SK-N-MC (cell line): ENCODE measurements at places on chromosomes 4 and X.

DNA sequence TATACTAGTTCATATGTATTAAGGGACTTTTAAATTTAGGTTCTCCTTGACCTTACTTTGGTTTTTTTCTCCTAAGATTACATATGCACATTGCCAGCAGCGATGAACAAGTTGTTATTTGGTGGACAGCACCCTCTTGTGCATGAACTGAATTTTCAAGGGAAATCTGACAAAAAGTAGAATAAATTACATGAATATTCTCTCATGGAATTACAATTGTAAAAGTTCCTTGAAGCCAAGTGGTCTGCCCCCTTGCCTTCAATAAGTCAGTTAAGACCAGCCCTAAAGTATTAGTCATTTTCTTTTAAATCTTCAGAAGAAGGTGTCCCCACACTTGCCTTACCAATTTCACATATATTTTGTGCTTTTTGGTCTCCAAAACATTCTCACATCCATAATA lies 30.7 kb upstream of the SMARCA5 start:
- DNase-seq = peak; percentile 42

- no peak for DNase-seq
Observed at GRCh38 chr4:166895771-166896170, 338.5 kb downstream of the SPOCK3 start.

DNA sequence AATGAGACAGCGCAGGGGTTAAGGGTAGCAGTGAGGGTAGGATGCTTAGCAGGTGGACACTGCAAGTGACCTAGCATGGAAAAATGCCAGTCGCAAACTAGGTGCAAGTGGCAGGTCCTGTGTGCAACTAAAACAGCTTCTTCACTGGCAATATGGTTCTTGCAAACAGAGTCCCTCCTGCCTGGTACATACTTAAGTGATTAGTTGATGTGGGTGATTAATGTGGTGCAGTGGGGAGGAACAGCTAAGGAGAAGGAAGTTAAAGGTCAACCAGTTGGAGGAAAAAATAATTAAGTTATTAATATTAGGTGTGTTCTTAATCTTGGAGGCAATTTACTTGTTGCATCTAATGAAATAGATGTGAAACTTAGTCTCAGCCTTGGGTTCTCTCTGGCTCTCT lies 121.6 kb upstream of the IGFBP7 start:
- no peak for DNase-seq

DNA sequence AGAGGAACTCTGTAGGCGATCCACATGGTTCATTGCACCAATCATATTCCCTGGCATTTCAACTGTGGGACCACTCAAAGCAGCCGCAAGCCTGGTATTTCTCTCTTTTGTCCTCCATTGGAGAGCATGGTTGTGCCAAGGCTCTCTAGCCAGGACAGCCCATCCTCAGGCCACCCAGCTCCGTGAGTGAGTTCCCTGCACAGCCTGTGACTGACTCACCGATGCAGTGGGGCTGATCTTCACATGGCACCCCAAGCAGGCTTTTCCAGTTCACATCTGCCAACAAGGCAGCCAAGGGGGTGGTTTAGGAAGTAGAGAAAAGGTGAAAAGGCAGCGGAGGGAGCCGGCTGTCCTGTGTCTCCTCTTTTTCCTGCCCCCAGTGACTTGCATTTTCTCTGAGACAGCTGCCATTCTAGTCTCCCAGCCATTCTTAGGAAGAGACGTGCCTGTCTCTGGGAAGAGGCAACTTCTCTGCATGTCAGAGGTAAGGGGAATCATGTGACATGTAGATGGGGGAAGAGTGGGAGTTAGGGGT lies 69.2 kb downstream of the MID1IP1 start:
- DNase-seq = no peak

GRCh38 chr4:170395773-170396172 lies 306.0 kb upstream of the AADAT start:
- no peak for DNase-seq

GRCh38 chr4:11615601-11616000 lies 186.9 kb upstream of the HS3ST1 start:
- DNase-seq = no peak

GRCh38 chr4:17544205-17544604 lies 29.2 kb downstream of the CLRN2 start:
- no peak for DNase-seq

GRCh38 chrX:8313844-8314243 lies 142.8 kb upstream of the VCX2 start:
- no peak for DNase-seq

DNA sequence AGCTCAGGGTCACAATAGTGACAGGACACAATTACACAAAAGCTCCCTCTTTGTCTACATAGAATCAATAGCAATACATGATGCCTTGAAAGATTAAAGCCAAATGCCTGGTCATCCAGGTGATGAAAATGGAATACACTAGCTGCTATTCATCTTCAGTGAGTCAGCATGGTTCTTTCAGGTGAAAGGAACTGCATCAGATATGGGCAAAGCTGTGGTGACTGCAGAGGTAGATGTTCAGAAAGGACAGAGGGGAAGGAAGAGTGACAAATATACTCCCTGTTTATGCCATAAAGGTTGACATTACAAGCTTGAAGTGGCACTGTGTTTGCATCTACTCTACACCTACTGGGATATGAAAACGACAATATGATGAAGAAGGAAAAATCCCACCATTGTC lies 20.0 kb upstream of the FTHL17 start:
- DNase-seq = no peak

DNA sequence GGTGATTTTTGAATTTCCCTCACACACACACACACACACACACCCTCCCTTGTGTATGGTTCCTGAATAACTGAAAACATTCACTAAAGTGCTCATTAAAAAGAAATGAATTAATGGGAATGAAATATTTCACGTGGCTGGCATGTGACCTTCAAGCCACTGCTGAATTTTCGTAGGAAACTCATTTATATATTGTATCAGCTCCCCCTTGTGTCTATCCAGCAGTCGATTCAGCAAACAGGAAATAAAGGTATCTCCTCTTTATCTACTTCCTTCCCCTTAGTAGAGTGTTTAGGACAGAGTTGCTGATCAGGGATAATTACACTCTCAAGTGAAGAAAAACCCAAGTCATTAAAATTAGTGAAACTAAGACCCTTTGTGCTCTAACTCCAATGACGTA lies 912.6 kb upstream of the LCORL start:
- no peak for DNase-seq

DNA sequence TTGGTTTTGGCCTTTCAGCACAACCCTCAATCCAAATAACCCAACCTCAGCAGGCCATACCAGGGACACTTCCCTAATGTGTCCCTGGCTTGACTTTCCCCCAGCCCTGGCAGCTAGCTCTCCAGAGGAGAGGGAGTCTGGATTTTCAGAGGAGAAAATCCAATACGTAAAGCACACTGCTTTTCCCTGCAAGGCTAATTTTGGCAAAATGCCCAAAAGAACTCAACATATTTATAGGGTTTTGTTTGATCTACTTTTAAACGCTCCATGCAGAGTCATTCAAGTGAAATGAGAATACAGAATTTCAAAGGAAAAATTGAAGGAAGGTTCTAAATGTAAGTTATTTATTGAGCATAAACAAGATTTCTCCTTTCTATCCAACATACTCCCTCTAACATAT lies 167.2 kb downstream of the SH3KBP1 start:
- DNase-seq = no peak

- no peak for DNase-seq
Observed at GRCh38 chr4:184383497-184384055, 90.8 kb downstream of the IRF2 start.

DNA sequence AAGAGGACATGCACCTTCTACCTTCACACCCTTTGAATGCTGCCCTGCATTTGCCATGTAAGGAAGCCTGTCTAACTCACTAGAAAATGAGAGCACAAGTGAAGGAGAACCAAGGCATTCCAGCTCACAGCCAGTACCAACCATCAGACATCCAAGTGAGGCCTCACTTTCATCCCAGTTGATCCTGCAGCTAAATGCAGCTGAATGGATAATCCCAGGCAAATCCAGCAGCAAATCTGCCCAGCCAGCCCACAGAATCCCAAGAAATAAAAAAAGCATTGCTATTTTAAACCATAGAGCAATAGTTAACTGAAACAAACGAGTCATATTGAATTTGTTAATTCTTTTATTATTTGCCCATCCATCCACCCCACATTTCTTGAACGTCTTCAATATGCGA lies 112.5 kb downstream of the C4orf33 start:
- DNase-seq = no peak

DNA sequence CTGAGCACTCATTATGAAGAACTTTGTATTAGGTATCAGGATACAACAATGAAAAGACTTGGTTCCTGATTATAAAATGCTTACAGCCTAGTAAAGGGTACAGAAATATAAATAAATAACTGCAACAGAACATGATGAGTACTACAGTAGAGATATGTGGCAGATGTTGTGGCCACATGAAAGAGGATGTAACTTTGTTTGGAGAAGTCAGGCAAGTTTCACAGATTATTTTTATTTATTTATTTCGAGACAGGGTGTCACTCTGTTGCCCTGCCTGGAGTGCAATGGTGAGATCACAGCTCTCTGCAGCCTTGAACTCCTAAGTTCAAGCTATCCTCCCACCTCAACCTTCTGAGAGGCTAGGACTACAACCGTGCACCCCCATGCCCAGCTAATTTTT lies 15.8 kb upstream of the UBE2K start:
- DNase-seq = no peak

DNA sequence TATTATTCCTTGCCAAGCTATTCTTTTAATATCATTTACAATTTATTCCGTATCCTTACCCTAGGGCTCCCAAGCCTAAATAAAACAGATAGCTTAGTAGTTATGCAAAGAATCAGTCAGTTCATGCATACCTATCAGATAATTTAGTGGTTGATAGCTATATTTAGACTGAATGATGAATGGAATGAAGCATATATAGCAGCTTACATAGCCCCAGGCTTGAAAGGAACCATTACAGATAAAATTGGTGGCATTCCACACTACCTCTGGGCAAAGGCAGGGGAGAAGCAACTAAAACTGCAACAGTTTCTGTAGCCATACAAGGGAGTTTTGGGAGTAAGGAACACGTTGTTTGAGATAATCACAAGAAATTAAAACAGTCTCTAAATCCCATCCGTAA lies 2.7 kb downstream of the ACE2 start:
- DNase-seq = no peak

GRCh38 chr4:159016593-159017024 lies 86.3 kb upstream of the RAPGEF2 start:
- DNase-seq = no peak
